Dermis blood vessel endothelial cell (primary cell): ENCODE measurements at places on chromosomes 11 and 22. TPM values are rescaled to one million over a fixed set of nuclear protein-coding genes. Genes with fewer than 3 reads are reported as not detected.

The NAALAD2 gene
- 0.33 and 0.68 TPM in 2 replicates for total RNA-seq

- no peak for DNase-seq
Observed at GRCh38 chr11:119361056-119361787, 14.7 kb upstream of the MFRP start.

DNA sequence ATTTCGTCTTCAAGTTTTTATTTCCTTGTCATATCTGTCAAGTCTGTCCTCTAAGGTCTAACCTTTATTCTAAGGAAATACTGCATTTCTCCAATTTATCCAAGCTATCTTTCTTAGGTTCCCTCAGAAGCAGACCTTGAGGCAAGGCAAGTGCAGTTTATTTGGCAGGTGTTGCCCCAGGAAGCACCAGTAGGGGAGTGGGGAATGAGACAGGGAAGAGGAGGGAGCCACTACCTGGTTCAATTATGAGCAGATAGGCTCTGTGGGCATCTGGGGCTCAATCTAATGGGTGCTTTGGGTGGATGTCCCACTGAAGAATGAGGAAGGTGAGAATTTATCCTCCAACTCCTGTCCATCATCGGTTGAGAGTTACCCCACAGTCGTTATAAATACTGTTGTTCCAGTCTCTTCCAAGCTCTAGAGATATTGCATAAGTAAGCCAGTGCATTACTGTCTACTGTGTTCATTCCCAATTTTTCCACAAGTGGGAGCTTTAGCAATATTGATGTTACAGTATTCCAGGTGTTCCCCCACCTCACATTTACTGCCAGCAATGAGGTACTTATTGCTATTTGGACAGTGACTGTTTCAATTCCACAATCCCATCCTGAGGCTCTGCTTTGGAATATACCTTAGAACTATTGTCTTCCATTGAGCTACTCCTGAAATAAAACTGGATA lies 154.9 kb upstream of the CEP126 start:
- peak; percentile 1 for DNase-seq

DNA sequence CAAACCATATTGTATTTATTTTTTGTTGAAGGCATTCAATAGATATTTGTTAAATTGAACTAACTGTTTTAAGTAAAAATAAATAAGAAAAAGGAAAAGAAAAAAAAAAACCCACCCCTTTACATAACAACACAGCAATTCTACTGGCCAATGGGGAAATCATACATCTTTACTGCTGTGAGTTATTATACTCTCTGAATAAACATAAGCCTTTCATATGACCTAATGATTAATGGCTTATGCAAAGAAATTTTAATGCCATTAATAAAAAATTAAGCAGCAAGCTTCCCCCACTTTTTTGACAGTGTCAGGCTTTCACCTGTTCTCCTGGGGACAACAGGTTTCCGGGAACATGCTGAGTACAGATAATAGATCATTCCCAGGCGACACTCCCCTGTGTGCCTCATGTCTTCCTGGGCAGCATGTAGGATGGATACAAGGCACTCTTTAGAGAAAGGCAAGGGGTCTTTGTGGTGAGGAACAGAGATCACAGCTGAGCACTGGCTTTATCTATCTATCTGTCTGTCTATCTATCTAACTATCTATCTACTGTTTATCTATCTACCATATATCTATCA lies 676.0 kb downstream of the NTM start:
- DNase-seq = no peak

GRCh38 chr11:117459979-117460300 lies 132.3 kb downstream of the CEP164 start:
- DNase-seq = no peak

DNA sequence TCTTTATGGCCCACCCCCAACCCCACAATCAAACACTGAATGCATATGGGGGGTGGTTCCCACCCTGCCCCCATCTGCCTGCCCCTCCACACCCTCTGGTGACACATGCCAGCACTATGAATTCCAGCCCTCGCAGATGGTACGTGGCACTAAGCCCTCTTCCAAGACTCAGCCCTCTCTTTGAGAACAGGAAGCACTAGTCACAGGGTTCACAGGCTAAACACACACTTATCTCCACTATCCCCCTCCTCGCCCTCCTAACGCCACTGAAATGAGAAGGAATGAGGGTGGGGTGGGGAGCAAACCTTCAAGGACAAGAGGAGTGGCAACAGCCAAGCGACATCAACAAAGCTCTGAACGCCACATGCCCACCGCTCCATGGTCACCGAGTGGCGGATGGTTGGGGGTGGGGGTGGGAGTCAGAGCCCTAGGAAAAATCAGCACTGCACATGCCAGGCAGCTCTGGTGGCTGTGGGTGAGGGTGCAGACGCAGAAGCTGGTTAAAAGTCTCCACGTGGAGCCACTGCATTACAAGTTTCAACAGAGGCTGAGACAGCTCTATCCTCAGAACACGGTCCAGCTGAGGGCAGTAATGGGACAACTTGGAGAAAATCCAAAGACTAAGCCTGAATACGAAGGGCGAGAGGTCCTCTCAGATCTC lies 33.6 kb downstream of the TMEM184B start:
- DNase-seq = peak; percentile 85

GRCh38 chr11:13869398-13869886 lies 93.1 kb upstream of the SPON1 start:
- DNase-seq = no peak

DNA sequence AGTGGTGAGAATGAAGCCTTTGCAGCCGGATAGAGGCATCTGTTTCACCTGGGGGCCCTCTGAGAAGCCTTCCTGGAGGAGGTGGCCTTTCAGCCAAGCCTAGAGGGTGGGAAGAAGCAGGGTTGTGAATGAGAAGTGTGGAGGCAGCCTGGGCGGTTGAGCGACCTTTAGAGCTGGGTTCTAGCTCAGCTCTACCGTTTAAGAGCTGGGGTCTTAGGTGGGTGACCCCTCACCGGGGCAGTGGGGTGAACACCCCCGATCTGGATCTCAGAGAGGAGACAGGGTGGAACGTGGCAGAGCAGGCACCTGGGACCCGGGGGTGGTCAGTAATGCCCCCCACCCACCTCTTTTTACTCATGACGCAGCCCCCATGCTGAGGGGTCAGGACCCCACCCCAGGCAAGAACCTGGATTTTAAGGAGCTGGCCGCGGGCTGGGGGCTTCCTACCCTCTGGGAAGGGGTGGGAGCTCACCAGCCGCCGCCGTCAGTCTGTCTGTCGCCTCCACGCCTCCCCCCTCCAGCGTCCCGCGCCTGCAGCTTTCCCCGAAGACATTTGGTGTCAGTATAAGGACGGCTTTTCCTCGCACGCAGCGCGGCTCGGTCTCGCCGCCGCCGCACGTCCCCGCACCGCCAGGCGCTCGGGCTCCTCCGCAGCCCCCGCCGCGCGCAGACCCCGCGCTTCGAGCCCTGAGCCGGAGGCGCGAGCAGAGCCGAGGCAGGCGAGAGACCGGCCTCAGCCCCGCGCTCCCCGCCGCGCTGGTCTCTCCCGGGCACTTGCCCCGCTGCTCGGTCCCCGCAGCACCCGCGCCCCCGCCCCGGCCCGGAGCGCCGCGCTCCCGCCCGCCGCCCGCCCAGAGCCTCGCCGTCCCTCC lies 13.3 kb upstream of the CACNA1I start:
- peak; percentile 25 for DNase-seq

The RASSF10 gene
- total RNA-seq = 1.4 and 5.1 TPM in 2 replicates
